Upper lobe of left lung (tissue), 6 donors: ENCODE measurements at places on chromosomes 11 and 22.

- H3K4me1 ChIP-seq, result no peaks in the 10 kb centered on the region
- H3K27ac ChIP-seq, result no peak overlapping the region
- no peaks in the 10 kb centered on the region for H3K36me3 ChIP-seq
- no peaks in the 10 kb centered on the region for H3K27me3 ChIP-seq
- H3K4me3 ChIP-seq, result no peak overlapping the region
- no peak for DNase-seq
Measured at GRCh38 chr11:84947970-84948580, 679.1 kb downstream of the DLG2 start.

GRCh38 chr22:44594951-44595350, 96.9 kb upstream of the RTL6 start:
- no peaks in the 10 kb centered on the region for H3K27me3 ChIP-seq
- no peaks in the 10 kb centered on the region for H3K4me1 ChIP-seq
- no peaks in the 10 kb centered on the region for H3K36me3 ChIP-seq
- H3K4me3 ChIP-seq, result no peak overlapping the region

- no peak overlapping the region for H3K4me3 ChIP-seq
- H3K27ac ChIP-seq, result no peak overlapping the region
- H3K27me3 ChIP-seq, result no peaks in the 10 kb centered on the region
- H3K4me1 ChIP-seq, result no peaks in the 10 kb centered on the region
- DNase-seq, result no peak
Measured at GRCh38 chr11:120123946-120124345, 14.0 kb downstream of the TRIM29 start.

DNA sequence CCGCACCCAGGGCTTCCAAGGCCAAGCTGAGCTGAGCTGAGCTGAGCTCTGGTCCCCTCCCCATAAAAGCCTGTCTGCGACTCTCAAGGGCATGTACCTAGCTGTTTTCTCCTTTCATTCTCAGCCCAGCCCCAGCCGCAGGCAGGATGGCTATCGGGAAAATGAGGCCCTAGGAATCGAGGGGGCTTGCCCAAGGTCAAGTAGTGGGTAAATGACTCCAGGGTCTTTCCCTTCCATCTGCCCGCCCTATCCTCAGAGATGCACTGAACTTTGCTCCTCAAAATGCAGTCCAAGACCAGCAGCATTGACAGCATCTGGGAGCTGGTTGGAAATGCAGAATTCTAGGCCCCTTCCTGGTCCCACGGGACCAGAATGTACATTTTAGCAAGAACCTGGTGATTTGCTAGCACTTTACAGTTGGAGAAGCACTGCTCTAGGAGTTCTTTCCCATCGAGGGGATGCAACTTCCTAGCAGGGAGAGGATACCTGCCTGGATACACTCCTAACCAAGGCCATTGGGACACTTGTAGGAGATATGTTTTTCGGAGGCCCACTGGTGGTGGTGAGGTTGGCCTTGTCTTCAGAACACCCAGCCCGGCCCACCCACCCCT, 43.2 kb upstream of the ACCSL start:
- H3K4me1 ChIP-seq, result no peaks in the 10 kb centered on the region
- no peaks in the 10 kb centered on the region for H3K36me3 ChIP-seq
- H3K27me3 ChIP-seq, result no peaks in the 10 kb centered on the region
- H3K27ac ChIP-seq, result no peak overlapping the region
- no peak overlapping the region for H3K4me3 ChIP-seq

DNA sequence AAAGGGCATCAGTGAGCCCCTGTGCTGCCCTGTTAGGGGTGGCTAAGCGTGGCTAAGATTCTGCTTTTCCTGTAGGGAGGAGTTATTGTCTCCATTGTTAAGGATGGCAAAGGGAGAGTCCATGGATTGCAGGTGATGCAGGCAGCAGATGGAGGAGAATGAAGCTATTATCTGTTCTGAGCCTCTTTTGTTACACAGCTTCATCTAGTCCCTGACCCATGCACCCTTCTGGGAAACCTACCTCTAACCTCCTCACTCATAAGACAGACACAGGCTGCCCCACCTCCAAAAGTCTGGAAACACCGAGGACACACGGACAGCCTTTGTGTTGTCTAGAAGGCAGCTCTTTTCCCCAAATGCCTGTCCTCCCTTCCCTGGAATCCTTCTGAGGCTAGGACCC, 13.7 kb downstream of the SMIM38 start:
- H3K4me1 ChIP-seq, result peaks cover 8% of the 10 kb centered on the region
- no peak for DNase-seq
- no peak overlapping the region for H3K4me3 ChIP-seq
- no peaks in the 10 kb centered on the region for H3K27me3 ChIP-seq
- no peaks in the 10 kb centered on the region for H3K36me3 ChIP-seq

- no peaks in the 10 kb centered on the region for H3K27me3 ChIP-seq
- no peak for DNase-seq
- no peaks in the 10 kb centered on the region for H3K4me1 ChIP-seq
- no peak overlapping the region for H3K4me3 ChIP-seq
- no peaks in the 10 kb centered on the region for H3K36me3 ChIP-seq
- no peak overlapping the region for H3K27ac ChIP-seq
Measured at GRCh38 chr11:119816660-119817059, 87.7 kb upstream of the NECTIN1 start.

- no peaks in the 10 kb centered on the region for H3K36me3 ChIP-seq
- no peak overlapping the region for H3K27ac ChIP-seq
- H3K4me1 ChIP-seq, result no peaks in the 10 kb centered on the region
- no peak overlapping the region for H3K4me3 ChIP-seq
- DNase-seq, result no peak
- H3K27me3 ChIP-seq, result no peaks in the 10 kb centered on the region
Measured at GRCh38 chr11:79173615-79174014, 267.2 kb downstream of the TENM4 start.

DNA sequence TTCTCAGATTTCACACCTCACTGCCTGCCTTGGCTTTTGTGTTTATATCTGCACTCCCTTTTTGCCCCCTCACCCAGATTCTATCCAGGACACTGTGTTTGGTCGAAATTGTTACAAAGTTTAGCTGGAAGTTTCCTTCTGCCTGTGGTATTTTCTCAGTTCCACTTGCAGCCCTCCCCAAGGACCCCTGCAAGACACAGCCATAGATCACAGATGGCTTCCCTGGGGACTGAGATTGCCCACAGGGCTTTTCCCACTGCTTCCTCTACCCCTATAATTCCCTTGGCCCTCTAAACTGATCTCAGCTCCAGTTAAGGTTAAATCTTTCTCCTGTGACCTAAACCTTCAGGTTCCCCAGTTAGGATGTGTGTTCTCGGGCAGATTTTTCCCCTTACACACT, 146.1 kb upstream of the C11orf87 start:
- no peaks in the 10 kb centered on the region for H3K36me3 ChIP-seq
- no peaks in the 10 kb centered on the region for H3K4me1 ChIP-seq
- H3K27ac ChIP-seq, result no peak overlapping the region
- H3K4me3 ChIP-seq, result no peak overlapping the region
- H3K27me3 ChIP-seq, result no peaks in the 10 kb centered on the region

GRCh38 chr11:67632175-67632981, 2.6 kb upstream of the NUDT8 start:
- H3K4me1 ChIP-seq, result peaks cover 8% of the 10 kb centered on the region
- no peaks in the 10 kb centered on the region for H3K27me3 ChIP-seq
- DNase-seq, result peak; percentile 43
- no peak overlapping the region for H3K27ac ChIP-seq

GRCh38 chr11:66420671-66421476, at the start of gene NPAS4:
Gene NPAS4 (plus strand): TSS chr11:66421035. CDS start chr11:66421180, 145 bp downstream.
- H3K4me3 ChIP-seq, result no peak within 1 kb of the TSS
- peaks cover 7% of the 10 kb centered on the region for H3K4me1 ChIP-seq
- DNase-seq, result no peak
- H3K27me3 ChIP-seq, result no peaks in the 10 kb centered on the region
- no peak within 1 kb of the TSS for H3K27ac ChIP-seq
- no peaks in the 10 kb centered on the region for H3K36me3 ChIP-seq

DNA sequence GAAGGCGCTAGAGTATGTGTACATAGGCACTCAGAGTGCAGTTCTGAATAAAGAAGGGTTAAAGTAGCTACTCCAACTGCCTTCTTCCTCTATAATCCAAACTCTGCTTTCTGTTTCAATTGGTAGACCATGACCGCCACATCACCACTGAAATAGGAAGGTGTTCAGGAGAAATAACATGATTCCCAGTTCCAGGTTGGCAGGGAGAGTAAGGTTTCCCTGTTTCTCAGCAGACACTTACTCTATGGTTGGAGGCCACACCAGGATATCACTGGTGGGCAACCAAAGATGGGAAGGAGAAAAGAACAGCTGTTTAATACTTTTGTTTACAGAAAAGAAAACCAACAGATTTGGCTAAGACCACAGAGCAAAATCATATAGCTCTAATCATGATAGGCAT, 37.9 kb downstream of the PAK1 start:
- no peak overlapping the region for H3K27ac ChIP-seq
- DNase-seq, result no peak
- H3K27me3 ChIP-seq, result no peaks in the 10 kb centered on the region
- H3K4me1 ChIP-seq, result no peaks in the 10 kb centered on the region
- H3K4me3 ChIP-seq, result no peak overlapping the region

- H3K4me1 ChIP-seq, result no peaks in the 10 kb centered on the region
- no peak overlapping the region for H3K27ac ChIP-seq
- no peak for DNase-seq
- no peaks in the 10 kb centered on the region for H3K27me3 ChIP-seq
Measured at GRCh38 chr22:47678636-47679287, 916.3 kb downstream of the TBC1D22A start.

GRCh38 chr11:8917157-8917825, 6.3 kb downstream of the AKIP1 start:
- H3K27ac ChIP-seq, result peak overlapping the region; percentile 67
- H3K4me3 ChIP-seq, result no peak overlapping the region
- H3K27me3 ChIP-seq, result no peaks in the 10 kb centered on the region
- DNase-seq, result peak; percentile 67
